NCI-H510A (cell line): ENCODE measurements at places on chromosomes 5 and 9.

GRCh38 chr9:114153761-114154599 is 1.4 kb upstream of the COL27A1 start:
- DNase-seq = no peak

- no peak for DNase-seq
These were observed 9.5 kb downstream of the CYFIP2 start for GRCh38 chr5:157275403-157275802.

- peak; percentile 84 for DNase-seq
These were observed 613 bp upstream of the TMEM267 start for GRCh38 chr5:43484106-43484849.

- no peak for DNase-seq
These were observed 4.8 kb upstream of the ARAP3 start for GRCh38 chr5:141686648-141687416.

- peak; percentile 20 for DNase-seq
These were observed 123.2 kb downstream of the SPOCK1 start for GRCh38 chr5:137375741-137376526.
